ENCODE measurements at places on chromosomes 3 and 15.

DNA sequence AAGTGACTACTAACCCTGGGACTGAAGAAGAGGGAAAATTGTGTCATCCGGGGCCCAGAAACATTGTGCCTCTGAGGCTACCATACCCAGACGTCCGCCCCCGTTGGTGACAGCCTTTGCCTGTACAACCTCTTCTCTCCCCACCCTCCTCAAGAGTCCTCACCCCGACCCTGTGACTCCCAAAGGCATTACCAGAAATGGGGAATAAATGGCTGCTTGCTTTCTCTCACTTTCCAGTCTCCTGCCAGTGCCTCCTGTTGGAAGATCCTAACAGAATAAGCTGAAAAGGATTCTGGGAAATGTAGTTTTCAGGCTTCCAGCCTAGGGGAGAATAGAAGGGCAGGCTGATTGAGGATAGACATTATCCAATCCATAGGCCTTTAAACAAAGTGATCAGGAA, 30.8 kb upstream of the SLC25A36 start:
- no peak for DNase-seq

GRCh38 chr3:131140891-131141290, 114.2 kb downstream of the NEK11 start:
- DNase-seq: no peak

GRCh38 chr15:95563634-95564033, 766.9 kb upstream of the NR2F2 start:
- no peak for DNase-seq

- no peak for DNase-seq
Observed at GRCh38 chr15:98678484-98678883, 30.1 kb downstream of the IGF1R start.

DNA sequence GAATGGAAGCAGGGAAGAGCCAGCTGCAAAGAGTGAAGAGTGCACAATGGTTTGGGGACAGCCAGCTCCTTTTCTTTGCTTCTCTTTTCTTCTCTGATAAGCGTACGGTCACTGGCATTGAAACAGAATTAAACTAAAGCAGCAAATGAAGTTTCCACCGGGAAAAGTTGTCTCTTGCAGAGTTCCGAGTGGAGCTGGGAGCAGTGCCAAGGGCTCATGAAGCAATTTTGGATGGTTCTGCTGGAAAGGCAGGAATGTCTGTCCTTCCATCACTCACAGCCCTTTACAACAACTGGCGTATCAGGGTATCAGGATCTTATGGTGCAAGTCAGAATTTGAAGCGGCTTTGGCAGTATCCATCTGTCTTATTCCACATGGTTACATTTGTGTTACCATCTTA, 1042.9 kb downstream of the NTRK3 start:
- no peak for DNase-seq

DNA sequence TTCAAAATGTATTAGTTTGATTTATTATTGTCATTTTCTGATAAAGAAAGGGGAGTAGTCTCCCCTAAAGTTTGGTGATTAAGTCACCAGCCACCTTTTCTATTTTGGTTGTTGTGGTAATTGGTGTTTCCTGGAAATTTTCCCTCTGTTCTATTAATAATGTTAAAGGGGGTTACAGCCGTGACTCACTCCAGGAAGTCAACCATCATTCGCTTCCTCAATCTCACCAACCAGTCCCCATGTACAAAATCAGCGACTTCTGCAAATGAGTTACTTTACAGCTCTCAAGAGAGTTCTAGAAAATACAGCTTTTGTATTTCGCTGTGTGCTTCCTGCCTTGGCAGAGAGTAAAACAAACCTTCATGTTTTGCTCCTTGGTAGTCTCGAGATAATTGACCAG, 285.1 kb downstream of the LPP start:
- DNase-seq: peak; percentile 16

- DNase-seq: no peak
Observed at GRCh38 chr3:64798316-64798715, 110.5 kb upstream of the ADAMTS9 start.

GRCh38 chr3:173708191-173708590, 310.6 kb downstream of the NLGN1 start:
- DNase-seq: no peak

DNA sequence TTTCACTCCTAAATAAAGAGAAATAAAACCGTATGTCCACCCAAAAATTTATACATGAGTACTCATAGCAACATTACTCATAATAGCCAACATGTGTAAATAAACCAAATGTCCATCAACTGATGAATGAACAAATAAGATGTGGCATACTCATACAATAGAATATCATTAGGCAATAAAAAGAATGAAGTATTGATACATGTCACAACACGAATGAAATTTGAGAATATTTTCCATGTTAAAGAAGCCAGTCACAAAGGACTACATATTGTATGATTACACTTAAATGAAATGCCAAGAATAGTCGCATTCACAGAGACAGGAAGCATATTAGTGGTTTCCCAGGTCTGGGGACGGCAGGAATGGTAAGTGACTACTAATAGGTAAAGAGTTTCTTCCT, 869.2 kb downstream of the IGSF11 start:
- DNase-seq: no peak

- no peak for DNase-seq
Observed at GRCh38 chr15:66569461-66570137, 3.8 kb upstream of the LCTL start.

DNA sequence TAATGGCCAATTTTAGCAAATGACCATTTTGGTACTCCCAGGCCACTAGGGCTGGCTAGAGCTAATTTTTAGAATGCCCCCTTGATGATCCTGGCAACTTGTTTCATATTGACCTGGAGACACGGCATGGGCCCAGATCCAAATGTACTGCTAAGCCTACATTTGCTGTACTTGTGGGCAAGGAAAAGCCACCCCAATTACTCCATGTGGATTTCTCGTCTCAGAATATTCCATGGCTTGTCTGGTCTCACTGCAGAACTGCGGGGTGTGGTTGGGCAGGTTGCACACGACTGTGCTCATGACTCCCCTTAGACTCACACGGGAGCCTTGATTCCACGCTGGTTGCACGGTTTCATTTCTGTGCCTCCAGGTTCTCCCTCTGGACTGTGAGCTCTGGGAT, 140.9 kb downstream of the RPLP1 start:
- no peak for DNase-seq

- no peak for DNase-seq
Observed at GRCh38 chr15:45448066-45448915, 69.9 kb upstream of the GATM start.

DNA sequence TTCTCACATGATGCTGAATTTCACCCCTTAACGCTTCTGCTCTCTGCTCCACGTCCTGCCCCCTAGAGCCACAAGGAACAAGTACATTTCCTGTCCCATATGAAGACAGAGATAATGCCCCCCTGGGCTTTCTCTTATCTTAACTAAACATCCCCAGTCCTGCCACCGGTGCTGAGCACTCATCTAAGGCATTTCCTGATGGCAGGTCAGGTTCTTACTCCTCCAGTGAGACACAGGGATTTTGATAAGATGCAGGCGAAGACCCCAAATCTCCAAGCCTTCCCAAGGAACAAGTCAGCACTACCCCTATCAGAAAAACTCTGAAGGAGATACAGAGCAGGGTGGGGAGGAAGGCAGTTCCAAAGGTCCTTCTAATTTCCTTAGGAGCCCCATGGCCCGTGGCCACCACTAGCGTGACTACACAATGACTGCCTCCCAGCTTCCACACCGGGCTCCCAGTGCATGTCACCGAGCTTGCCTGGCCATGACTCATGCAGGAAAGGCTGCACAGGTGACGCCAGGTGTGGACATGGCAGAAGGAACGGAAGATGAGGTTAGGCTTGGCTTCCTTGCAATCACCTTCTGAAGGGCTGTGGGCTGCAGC, 152.9 kb downstream of the XXYLT1 start:
- no peak for DNase-seq

GRCh38 chr3:170522201-170522600, 63.7 kb downstream of the SLC7A14 start:
- no peak for DNase-seq

GRCh38 chr3:98574132-98574531, 19.3 kb downstream of the CPOX start:
- DNase-seq: no peak

- no peak for DNase-seq
Observed at GRCh38 chr3:30470496-30470895, 135.9 kb upstream of the TGFBR2 start.

- DNase-seq: no peak
Observed at GRCh38 chr3:10577486-10577885, 72.1 kb upstream of the ATP2B2 start.

DNA sequence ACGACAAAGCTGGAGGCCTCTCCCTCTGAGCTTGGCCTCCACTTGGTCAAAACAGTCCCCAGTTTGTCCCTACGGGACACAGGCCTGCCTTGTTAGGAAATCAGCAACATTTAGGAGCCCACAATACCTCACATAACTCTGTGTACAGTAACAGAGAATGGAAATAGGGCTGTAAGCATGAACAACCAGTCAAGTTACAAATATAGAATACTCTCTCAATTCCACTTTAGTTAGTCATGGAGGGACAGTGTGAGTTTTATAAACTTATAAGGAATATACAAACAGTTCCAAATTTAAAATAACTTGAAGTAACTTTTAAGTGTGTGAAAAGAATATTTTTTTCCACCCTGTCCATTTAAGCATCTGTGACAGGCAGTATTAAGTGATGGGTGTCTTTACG, 129.4 kb downstream of the PGPEP1L start:
- no peak for DNase-seq

- DNase-seq: no peak
Observed at GRCh38 chr3:179016979-179017670, 54.5 kb downstream of the ZMAT3 start.

- no peak for DNase-seq
Observed at GRCh38 chr15:75181780-75182179, 19.9 kb upstream of the C15orf39 start.

GRCh38 chr3:95319921-95320494, 1257.1 kb downstream of the NSUN3 start:
- DNase-seq: no peak

DNA sequence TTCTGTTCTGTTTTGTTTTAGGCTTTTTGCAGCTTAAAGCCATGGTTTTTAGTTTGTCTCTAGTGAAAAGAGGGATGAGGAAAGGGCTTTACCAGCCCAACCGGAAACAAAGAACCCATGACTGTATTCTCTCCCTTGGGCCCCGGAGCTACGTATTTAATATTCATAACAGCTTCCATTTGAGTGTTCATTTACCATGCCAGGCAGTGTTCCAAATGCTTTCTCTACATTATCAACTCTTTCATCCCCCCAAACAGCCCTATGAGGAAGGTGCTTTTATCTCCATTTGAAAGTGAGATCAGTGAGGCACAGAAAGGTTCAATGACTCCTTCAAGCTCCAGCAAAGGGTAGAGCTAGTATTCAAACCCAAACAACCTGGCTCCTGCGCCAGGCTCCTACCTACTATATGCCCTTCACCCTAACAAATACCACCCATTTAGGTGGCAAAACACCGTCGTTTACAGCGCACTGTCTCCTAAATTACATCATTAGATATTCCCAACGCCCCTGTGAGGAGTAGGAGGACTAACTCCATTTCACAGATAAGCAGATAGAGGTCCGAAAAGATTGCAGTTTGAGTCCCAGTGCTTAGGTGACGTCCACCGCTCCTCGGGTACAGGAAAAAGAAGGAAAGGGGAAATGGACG, 27.9 kb downstream of the GTPBP8 start:
- no peak for DNase-seq

GRCh38 chr3:132189601-132190000, 127.6 kb upstream of the ACP3 start:
- DNase-seq: no peak

DNA sequence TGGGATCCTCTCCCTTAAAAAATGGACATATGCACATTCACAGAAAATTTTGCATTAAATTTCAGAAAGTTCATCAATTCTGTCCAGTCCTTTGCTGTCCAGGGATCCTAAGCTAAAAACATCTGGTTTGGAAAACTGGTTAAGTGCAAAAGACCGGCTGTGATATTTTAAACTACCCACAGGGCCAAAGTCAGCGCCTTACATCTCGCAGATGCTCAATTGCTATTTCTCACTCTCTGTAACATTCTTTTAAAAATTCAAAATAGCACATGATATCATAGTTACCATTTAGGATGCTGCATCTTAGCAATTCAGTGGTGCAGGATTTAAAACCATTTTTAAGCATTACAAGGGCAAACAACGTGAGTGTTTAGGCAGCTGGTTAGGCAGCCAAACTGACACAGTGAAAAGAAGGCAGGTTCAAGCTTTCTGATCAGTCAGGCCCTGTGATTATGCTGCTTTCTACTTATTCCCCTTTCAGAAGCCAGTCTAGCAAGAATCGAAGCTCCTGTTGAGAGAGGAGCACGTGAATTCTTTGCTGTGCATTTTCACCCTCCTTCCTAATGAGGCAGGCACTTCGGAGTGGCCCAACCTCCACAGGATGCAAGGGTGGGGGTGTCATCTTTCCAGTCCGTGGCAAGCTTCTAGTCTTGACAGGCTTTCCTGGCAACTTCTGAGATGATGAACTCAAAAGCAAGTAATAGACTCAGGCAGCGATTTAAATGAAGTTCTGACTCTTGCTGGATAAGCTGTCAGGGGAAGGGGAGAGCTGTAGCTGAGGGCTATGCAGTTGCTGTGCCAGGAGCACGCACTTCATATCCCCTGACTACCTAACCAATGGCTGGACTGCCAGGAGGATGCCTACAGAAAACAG, 8.8 kb downstream of the PRICKLE2 start:
- no peak for DNase-seq

GRCh38 chr15:51619331-51620035, 3.1 kb downstream of the DMXL2 start:
- no peak for DNase-seq

DNA sequence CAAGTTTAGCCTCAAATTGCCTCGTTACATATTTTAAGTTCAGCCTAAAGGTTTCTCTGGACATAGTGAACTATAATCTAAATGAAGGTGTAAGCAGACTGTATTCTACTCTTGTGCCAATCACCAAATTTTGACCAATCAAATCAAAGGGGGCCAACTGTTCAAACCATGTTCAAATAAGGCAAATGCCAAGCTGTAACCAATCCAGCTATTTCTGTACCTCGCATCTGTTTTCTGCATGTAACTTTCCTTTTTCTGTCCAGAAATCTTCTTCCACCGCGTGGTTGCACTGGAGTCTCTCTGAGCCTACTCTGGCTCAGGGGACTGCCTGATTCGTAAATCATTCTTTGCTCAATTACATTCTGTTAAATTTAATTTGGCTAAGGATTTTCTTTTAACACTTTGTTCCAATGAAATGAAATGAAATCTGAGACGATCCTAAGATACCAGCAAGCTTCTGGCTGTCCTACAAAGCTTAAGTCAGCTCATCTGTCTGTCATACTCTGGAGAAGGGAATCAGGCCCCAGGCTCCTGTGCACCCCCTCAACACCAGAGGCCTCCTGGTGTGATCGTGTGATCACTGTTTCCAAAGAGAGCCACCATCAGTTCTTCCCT, 53.2 kb upstream of the ZNF148 start:
- no peak for DNase-seq

- no peak for DNase-seq
Observed at GRCh38 chr3:171564748-171565480, 104.7 kb upstream of the TNIK start.

GRCh38 chr3:120469882-120470301, 19.1 kb upstream of the FSTL1 start:
- no peak for DNase-seq

DNA sequence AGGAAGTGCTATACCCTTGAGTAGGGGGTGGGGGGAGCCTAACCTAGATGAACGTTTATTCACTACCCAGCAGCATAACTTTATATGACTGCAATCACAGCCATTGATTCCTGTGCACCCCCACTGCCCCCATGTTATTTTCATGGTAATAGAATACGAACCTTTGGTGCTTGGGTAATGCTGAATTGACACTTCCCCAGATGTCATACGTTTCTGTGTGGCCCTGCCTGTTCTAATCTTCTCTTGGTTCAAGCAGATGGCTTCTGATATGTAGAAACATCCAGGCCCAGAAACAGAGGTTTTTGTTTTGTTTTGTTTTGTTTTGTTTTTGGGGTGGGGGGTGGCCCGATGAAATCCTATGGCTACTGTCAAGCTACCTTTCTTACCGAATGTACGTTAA, 237.9 kb upstream of the TOPAZ1 start:
- no peak for DNase-seq

Data from central memory CD4-positive, alpha-beta T cell (primary cell).